ENCODE measurements at places on chromosomes 6 and 20.

DNA sequence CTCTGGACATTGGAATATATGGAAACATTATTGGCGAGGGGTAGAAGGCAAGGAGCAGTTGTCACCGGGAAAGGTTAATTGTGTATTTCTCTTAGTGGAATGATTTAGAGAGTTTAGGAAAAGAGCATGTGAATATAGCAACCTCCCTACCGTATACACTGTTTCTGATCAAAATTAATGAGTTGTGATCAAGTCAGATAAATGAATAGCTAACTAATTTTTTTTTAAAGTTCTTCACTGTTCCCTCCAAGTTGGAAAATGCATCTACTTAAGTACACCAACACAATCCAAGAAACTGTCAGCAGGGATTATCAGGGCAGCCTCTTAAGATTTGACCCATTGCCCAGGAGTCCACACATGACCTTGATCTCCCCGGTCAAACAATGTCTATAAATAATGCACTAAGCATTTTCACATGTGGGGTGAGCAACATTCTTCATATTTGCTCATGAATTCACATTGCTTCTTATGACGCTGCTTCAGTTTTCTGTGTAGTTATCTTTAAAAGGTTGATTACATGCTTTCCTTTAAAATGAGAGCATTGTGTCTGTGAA lies 680.8 kb upstream of the NRSN1 start:
- no peak for DNase-seq

GRCh38 chr20:21767739-21768223 lies 62.3 kb downstream of the PAX1 start:
- DNase-seq: peak; percentile 3

DNA sequence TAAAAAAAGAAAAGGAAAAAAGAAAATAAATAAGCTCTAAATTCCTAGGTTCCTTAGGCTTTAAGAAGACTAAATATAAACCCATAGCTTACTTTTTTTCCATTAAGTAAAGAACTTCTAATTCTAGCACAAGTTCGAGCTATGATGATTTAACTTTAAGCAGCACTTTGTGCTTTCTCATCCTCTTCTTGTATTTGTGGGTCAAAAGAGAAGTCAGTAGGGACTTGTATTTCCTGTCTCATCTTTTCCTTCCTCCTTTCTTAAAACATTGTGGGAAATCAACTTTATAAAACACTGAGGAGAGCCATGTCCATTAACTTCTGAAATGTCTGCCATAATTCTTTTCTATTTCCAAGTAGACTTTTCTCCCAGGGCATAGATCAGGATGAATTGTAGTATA lies 637.7 kb upstream of the CITED2 start:
- DNase-seq: no peak

GRCh38 chr6:71886184-71887005 lies at the start of gene RIMS1:
RIMS1 (plus strand) TSS chr6:71886550; CDS start chr6:71887024, 474 bp downstream.
- DNase-seq: peak; percentile 6

DNA sequence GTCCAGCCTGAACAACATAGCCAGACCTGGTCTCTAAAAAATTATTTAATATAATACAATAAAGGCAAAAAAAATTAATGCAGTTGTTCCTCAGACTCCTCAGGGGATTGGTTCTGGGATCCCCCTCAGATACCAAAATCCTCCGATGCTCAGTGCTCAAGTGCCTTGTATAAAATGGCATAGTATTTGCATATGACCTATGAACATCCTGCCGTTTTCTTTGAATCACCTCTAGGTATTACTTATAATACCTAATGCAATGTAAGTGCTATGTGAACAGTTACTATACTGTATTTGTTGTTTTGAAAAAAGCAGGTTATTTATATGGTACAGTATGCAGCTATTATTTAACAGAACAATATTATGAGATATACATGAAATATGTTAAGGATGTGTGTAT lies 43.3 kb downstream of the RNGTT start:
- DNase-seq: no peak

GRCh38 chr6:133241086-133241900 lies at the start of gene EYA4:
EYA4 (plus strand) TSS chr6:133241357; CDS start chr6:133274781, 33,424 bp downstream.
- DNase-seq: no peak

DNA sequence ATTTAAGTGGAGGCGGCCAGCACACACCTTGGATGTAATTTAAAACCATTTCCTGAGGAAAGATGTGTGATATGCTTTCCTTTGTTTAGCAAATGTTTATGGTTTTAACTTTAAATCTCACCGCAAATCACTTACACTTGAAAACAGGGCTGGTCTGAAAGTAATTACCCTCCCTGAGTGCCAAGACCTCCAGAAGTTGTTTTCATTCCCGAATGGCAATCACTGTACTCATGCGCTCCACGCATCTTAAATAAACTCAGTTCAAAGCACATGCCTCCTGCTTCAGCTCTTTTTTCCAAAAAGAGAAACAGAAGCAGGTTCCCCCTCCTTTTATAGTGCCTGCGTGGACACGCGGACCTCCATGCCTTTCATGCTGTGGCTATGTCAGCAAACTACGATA lies 224.0 kb downstream of the SMOC2 start:
- DNase-seq: no peak

DNA sequence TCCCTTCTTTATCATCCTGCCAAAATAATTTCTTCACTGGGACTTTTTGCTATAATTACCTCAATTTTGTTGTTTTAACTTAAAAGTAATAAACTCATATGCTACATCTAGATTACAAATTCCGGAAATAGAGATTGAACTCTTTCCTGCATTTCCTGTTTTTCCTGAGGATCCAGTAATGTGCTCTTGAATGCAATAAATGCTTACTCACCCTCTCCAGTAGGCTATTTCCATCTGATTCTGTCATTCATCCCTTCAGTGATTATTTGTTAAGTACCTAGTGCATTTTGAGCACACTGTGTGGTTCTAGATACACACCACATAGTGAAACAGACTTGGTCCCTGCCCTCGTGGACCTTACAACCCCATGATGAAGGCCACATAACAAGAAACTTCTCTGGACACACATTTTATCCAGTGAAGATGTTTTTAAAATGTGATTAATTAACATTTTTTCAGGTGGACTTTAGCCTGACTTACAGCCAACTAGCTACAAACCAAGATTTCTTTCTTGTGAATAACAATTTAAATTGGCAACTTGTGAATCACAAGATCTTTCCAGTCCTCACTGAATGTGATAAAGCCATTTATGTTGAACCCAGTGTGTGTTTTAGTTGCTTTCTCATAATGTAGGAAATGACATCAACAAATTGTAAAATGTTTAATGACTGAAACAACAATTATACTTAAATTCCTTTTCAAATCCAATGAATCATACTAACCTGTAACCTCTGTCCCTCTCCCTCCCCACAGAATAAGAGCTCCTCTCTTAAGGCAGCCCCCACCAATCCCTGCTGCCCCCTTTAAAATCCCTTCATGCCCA lies 272.3 kb downstream of the KHDC1L start:
- no peak for DNase-seq

GRCh38 chr6:161748535-161749416 lies 474.9 kb upstream of the AGPAT4 start:
- DNase-seq: peak; percentile 55

DNA sequence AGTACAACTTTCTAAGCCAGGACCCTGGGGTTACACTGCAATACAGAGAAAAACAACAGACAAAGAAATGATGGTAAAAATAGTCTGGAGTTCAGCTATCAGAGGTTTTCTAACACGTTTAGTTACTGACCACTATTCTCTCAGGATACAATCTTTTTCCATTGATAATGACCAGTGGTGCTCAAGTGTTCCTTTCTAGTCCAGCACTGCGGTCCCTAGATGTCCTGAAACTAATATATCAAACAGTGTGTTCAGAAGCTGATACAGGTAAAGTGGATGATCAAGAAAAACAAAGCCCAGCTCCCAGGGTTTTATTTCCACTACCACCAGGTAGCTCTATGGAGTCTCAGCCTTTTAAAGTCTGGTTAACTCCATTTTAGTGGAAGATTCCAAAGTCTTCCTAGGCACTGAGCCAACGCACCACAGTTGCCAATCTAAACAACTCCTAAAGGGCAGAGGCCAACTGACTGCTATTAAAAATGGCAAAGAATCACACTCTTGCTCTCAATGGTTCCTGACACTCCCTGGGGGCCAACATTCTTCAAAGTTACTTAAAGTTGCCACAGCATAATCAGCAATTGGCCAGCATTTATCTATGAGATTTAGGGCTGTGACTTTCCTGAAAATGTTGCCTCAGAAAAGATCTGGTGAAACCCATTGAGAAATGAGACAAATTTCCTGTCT lies 38.2 kb downstream of the DZANK1 start:
- DNase-seq: no peak

GRCh38 chr6:88662653-88663174 lies 300.7 kb downstream of the RNGTT start:
- DNase-seq: no peak

DNA sequence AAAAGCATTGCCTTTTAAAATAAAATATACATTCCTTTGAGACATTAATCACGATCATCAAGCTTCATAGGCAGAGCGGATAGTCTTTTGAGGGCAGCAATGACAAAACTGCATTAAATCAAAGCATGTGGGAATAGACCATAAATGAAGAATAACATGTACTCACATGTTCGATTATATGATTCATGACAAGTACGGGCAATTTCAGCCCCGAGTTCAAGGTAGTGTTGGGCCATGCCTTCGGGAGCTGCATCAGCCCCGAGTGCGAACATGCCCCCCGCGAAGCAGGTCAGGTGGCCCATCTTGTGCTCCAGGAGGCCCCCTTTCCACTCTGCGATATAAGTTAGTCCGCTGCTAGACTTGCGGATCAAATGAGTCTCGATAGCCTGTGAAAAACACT lies 111.0 kb upstream of the FAM184A start:
- DNase-seq: no peak

GRCh38 chr6:170043881-170044790 lies 246.7 kb downstream of the DLL1 start:
- DNase-seq: no peak

GRCh38 chr20:1402149-1402548 lies 9.3 kb upstream of the FKBP1A start:
- no peak for DNase-seq

GRCh38 chr6:79557673-79558467 lies 20.6 kb upstream of the LCA5 start:
- no peak for DNase-seq

- no peak for DNase-seq
These were observed 207.6 kb downstream of the TBC1D7 start for GRCh38 chr6:13120483-13121482.

GRCh38 chr20:37899105-37900045 lies 3.6 kb upstream of the VSTM2L start:
- DNase-seq: no peak

DNA sequence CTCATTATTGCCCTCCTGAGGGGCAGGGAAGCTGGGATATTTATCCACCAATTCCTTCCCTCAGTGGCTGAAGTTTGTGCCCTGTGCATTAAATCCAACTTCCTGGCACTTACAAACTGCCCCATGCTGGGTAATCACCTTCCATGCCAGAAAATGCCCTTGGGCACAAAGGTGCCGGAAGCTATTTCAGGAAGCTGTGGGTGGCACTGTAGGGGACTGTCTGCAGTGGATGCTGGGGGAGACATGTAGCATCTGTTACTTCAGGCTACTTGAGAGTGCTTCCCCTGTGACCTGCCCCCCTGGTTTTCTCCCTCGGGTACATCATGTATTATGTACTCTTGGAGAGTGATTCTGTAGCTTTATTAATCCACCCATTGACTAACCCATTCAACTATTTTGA lies 24.7 kb upstream of the RALGAPA2 start:
- peak; percentile 10 for DNase-seq

GRCh38 chr6:37033255-37033654 lies 27.8 kb downstream of the FGD2 start:
- peak; percentile 91 for DNase-seq

GRCh38 chr6:79201983-79202382 lies 32.5 kb downstream of the HMGN3 start:
- no peak for DNase-seq

GRCh38 chr6:149965194-149966020 lies 1.7 kb downstream of the ULBP1 start:
- peak; percentile 40 for DNase-seq

DNA sequence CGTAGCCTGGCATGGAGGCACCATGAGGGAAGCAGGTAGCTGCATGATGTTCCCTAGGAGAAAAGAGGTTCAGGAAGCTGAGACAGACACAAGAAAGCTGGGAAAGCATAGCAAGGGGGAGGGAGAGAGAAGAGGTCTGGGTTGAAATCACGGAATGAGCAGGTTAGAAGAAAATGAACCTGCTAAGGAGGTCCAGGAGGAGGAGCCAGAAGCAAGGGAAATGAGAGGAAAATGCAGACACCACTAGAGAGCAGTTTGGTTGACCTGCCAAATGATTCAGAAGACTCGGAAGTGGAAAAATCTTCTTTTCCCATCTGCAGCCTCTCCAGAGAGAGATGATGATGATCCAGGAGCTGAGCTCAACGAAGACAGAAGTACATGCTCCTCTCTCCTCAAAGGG lies 70.9 kb downstream of the VIP start:
- no peak for DNase-seq

- DNase-seq: no peak
These were observed 9.1 kb downstream of the PTGIS start for GRCh38 chr20:49558826-49559225.

DNA sequence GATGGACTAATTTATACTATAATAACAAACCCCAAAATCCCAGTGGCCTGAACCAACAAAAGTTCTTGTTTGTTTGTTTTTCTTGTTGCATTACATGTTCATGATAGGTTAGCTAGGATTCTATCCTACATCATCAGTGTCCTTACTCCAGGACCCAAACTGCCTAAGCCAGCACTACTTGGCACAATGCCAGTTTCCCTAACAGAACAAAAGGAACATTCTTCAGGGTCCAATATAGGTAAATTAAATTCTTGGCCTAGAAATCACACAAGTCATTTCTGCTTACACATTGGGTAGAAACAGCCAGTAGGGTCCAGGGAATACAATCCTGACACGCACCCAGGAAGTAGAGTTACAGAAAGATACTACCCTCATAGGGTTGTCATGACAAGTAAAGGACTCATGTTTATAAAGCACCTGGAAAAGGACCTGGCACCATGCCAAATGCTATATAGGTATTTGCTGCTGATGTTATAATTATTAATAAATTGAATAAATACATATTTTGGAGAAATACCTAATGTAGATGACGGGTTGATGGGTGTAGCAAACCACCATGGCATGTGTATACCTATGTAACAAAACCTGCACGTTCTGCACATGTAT lies 38.8 kb downstream of the RCAN2 start:
- no peak for DNase-seq

GRCh38 chr6:139965393-139965792 lies 590.9 kb upstream of the CITED2 start:
- DNase-seq: no peak

- DNase-seq: peak; percentile 54
These were observed 1.6 kb downstream of the DNAJC5 start for GRCh38 chr20:63896264-63897105.

DNA sequence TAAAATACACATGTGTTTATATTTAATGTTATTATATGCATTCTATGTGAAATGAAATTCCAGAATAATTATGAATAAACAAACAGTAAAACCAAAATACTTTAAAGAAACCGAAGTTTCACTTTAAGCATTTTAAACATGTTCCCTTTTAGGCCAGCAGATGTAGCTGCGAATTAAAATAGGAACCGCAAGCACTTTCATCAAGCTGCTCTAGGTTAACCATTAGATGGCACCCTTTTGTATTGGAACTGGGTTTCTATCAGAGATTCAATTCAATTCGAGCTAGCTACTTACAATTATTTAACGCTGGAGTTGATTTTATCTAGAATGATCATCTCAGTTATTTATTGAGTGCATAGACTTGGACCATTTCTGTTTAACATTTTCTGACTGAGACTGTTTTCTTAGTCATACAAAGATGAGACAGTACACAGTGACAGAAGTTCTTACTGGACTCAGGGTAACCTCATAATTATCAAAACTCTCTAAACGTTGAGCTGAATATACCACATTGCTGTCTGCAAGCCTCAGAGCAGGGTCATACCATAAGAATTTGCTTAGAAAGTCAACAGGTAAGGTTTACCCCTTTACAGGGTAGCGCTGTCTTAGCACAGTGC lies 8.5 kb downstream of the TMEM242 start:
- DNase-seq: peak; percentile 32
